ENCODE measurements at places on chromosomes 4 and X.

DNA sequence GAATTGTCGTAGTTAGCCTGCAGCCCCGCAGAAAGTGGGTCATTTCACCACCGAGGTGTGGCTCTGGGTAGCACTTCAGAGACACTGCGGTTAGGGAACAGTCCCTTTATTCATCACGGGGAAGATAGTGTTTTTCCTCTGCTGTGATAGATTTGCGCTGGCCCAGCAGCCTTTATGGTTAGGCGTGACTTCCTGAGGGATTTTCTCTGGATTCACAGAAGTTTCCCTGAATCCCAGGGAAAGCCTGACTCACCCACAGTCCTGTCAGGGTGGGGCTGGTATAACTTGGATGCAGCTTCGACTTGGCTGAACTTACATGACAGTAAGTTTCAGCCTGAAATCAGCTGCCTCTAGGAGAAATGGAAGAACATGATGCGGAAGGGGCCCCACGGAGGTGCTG is 196.3 kb upstream of the HHIP start:
- DNase-seq, result no peak

GRCh38 chrX:137550665-137551261 is 15.2 kb upstream of the ZIC3 start:
- DNase-seq, result no peak

DNA sequence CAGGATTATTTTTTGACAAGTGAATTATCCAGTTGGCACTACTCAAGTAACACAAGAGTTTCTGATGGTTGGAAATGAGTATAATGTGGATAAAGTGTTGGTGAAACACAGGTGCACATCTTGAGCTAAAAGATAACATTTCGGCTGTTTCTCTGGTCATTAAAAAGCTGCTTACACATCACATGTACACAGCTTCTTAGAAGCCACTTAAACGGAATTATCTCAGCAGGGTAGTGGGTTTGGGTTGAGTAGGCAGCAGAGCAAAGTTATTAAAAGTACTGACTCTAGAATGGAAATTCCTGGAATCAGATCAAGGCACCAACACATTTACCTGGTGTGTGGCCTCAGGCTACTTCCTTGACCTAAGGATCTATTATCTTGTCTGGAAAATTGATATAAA is 55.4 kb upstream of the RASSF6 start:
- DNase-seq, result no peak

DNA sequence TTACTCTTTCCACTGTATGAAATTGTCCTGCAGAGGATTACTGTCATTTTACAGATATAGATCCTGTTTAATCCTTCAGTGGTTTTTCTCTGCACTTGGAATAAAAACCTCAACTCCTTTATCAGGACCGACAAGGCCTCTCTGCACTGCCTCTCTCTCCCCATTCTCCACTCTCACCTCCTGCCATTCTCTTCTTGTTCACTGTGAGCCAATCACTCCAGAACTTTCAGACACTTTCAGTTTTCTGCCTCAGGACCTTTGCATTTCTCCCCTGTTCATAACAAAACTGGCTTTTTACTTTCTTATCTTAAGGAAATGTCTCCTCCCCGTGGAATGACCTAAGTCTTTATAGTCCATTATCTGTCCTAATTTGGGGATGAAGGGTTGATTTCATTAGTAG is 137.3 kb downstream of the ELOVL6 start:
- DNase-seq, result no peak

GRCh38 chr4:38562751-38563198 is 101.2 kb upstream of the KLF3 start:
- no peak for DNase-seq

DNA sequence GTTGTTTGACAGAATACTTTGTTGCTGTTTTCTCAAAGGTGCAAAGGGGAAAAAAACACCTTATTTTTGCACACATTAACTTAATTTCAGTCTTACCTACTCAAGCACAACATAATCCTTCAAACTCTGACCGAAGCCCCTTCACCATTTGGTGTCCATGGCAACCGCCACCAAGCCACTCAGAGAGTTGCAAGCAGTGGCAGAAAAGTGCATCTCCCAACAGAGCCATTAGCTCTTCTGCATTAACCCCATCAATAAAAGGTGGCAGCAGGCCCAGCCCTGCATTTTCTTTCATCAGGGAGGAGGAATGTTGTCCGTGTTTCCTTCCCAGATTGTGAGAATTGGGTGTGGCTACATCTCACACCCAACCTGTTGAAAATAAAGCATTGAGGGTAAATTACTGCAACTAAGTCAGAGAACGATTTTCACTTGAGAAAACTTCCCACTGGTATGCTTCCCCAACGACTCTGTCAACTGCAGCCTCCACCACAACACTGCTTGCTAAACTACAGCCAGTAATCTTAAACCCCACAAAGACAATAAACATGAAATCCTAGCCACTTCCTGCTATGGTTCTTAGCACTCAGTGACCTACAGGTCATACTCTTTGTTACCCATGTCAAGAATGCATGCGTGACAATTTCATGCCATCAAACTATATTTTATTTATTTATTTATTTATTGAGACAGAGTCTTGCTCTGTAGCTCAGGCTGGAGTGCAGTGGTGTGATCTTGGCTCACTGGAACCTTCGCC is 154.0 kb downstream of the GRIA3 start:
- no peak for DNase-seq

DNA sequence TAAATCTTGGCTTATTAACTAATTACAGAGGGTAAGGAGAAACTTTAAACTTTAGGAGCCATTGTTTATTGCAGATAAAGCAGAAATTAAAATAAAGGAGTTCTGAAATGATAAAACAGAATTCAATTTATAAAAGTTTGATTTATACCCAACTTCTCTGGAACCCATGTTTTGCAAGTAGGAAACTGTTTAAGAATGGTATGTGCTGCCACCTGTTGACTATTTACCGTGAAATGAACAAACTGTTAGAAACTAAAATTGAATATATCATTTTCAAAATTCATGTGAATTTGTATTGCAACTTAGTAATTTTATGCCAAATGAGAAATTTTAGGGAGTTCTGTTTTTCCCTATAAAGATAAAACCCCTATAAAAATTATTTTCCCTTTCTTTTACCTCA is 11.0 kb upstream of the TBC1D8B start:
- no peak for DNase-seq

GRCh38 chr4:177802661-177803060 is 360.4 kb upstream of the AGA start:
- no peak for DNase-seq

Data from omental fat pad (tissue), 4 donors.